Esophagus mucosa (tissue), 1 donor: ENCODE measurements at places on chromosomes 3 and 15. TPM values are rescaled to one million over a fixed set of nuclear protein-coding genes. Genes with fewer than 3 reads are reported as not detected.
A peak's percentile ranks its signal among the peaks of the same experiment; 100 is the strongest.

DNA sequence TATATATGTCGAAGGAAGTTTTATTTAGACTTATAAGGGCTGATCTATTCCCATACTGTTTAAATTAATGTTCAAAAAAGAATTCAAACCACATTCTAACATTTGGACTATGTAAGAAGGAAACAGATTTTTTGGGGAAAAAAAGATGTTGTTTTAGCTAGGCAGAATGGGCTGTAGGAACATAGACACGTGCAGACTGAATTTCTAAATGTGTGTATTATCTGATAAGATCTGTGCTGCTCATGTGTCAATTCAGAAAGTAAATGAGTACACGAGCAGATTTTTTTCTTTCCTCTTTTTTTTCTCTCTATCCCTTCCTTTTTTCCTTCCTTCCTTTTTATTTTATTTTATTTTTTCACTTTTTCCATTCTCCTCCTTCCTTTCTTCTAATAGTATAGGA is 259.5 kb upstream of the KCNH8 start:
- ATAC-seq: no peak

GRCh38 chr15:32718821-32719716 is 1.3 kb downstream of the GREM1 start:
- ATAC-seq: peak; percentile 22

Gene ATG7
- total RNA-seq: 30.0 TPM

DNA sequence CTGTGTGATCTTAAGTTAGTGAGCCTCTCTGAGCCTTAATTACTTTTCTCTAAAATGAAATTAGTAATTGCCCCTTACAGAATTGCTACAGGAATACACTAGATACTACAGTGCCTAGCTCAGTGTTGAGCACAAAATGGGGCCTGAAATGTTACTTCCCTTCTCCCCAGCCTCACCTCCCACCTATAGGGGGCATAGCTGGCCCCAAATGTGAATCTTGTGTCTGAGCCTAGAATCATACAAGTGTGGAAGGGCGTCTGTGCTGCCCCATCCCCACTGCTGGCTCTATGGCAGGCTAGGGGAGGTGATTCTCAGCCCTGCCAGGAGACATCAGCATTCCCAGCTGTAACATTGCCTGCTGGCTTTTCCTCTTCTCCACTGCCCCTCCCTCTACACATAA is 42.7 kb downstream of the IFT122 start:
- ATAC-seq: no peak

GRCh38 chr15:80846031-80846815 is 67.1 kb downstream of the CEMIP start:
- peak; percentile 31 for ATAC-seq

Gene RLBP1
- total RNA-seq: not detected

Gene CCDC39
- total RNA-seq: not detected

DNA sequence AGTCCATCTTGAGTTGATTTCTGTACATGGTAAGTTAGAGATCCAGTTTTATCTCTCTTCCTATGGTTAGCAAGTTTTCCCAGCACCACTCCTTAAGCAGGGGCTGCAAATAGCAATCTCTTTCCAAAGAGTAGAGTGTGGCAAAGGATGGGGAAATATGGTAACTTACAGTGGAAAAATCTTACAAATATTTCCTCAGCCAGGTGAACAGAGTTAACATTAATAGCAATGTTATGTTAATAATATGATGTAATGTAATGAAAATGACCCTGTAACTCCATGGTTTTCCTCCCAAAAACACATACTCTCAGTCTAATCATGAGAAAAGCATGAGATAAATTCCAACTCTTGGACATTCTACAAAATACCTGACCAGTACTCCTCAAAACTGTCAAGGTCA is 30.4 kb downstream of the FSIP1 start:
- ATAC-seq: no peak

- ATAC-seq: peak; percentile 76
Observed at GRCh38 chr3:49171119-49171774, at the start of gene KLHDC8B. Gene KLHDC8B (plus strand): TSS chr3:49171598. CDS start chr3:49172770, 1,172 bp downstream.

GRCh38 chr3:12380461-12380860 is 91.6 kb downstream of the PPARG start:
- no peak for ATAC-seq

DNA sequence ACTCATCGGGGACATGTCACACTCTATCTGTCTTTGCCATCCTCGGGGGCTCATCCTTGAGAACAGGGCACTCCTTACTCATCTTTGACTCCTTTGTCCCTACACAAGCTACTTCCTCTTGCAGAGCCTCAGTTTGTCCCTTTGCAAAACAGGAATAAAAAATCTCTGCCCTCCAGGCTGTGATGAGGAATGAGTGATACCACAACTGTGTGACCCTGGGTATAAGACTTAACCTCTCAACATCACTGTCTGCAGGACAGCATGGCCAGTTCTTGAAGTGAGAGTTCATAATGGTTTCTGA is 48.5 kb downstream of the IQSEC1 start:
- ATAC-seq: no peak

- peak; percentile 65 for ATAC-seq
Observed at GRCh38 chr3:194824100-194824499, 138.4 kb downstream of the FAM43A start.

DNA sequence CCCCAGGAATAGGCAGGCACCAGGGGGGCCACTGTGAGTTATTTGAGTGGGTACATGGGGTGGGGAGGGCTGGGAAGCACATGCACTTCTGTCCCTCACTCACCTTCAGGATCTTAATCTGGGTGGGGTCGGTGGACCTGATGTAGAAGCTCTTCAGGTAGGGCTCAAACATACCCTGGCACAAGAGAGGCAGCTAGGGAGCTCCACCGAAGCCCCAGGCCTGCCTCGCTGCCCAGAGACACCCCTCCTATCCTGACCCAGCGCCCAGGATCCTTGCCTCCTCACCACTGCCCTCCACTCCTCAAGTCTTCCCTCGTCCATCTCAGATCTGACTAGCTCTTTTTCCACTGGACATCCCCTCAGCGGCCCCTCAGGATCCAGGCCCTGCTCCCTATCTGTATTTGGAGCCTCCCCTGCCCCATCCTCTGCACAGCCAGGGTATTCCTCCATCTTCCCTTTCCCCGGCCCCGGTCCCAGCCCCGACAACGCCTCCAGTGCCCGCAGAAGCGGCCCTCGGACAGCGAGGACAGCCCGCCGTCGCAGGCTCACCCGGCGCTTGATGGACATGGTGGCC is 30.0 kb downstream of the AP3B2 start:
- ATAC-seq: peak; percentile 22

Gene SERINC4
- total RNA-seq: 0.36 TPM

DNA sequence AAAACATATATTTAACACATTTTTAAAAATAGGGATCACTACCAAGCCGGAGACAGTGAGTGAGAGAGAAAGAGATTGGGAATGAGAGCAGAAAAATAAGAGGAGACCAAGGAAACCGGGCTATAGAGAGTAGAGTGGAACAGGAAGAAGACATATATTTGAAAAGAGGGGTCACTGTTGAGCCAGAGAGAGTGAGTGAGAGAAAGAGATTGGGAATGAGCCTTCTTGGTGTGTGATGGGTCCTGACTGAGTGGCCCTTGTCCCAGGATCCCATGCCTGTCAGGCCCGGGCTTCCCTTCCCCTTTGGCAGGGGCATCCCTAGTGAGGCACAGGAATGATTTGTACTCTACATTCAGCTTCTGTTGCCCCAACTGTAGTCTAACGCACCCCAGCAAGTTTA is 646.6 kb downstream of the NTRK3 start:
- no peak for ATAC-seq

DNA sequence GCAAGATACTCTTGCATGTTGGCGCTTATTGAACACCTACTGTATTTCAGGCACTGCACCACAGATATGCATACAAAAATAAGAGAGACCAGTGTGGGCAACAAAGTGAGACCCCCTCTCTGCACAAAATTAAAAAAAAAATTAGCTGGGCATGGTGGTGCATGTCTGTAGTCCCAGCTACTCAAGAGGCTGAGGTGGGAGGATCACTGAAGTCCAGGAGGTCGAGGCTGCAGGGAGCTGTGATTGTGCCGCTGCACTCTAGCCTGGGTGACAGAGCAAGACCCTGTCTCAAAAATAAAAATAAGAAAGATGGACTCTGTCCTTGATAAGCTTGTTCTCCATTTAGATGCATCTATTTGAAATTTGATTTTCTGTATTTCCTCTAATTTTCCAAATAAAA is 20.8 kb downstream of the FEM1B start:
- no peak for ATAC-seq

Gene UBAP1L
- 1.8 TPM for total RNA-seq

DNA sequence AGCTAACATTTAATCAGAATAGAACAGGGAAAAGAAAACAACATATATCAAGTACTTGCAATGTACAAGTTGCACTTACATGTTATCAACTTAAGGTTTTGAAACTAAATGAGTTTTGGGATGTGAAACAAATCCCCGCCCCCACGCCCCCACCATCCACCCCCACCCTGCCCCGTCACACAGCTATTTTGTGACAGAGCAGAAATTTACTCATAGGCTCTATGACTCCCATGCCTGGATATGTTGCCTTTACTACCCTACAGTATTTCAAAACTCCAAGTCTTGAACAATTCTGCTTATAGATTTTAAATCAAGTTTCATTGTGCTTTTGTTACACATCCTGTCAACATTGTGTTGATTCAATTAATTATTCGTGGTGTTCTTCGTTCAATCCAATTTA is 18.1 kb upstream of the IL1RAP start:
- no peak for ATAC-seq
